ENCODE measurements at places on chromosomes 5 and 9.
A peak's percentile ranks its signal among the peaks of the same experiment; 100 is the strongest.

DNA sequence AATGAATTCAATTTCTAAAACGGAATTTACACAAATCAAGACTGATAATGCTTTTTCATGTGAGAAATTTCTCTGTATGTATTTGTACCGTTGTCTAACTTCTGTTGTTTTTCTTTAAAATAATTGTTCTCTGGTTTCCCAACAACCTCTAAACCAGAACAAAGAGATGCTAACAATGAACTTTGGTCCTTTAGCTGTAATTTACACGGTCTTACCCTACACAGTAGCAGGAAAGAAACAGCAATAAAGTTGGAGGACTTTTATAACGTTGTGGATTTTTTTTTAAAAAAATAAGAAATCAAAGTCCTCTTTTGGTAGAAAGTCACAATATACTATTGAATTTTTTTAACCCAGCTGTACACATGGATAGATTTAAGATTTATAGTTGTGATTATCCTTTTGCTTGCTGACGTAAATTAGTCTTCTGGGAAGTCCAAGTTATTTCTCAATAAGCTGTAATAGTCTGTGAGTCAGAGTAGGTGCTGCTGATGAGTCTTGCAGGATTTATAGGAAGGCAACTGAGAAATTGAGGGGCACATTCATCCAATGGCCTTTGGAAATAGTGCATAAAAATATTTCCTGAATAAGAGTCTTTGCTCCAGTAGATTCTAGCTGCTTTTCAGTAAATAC is 76.8 kb upstream of the PCSK1 start:
- DNase-seq: no peak

GRCh38 chr9:97710356-97711222 is 13.4 kb upstream of the XPA start:
- peak; percentile 44 for DNase-seq

- no peak for DNase-seq
Measured at GRCh38 chr5:173775261-173776197, 112.6 kb upstream of the CPEB4 start.

GRCh38 chr9:99019510-99020331 is 76.0 kb downstream of the COL15A1 start:
- DNase-seq: no peak

GRCh38 chr5:138910546-138911185 is 35.5 kb upstream of the LRRTM2 start:
- no peak for DNase-seq
